ENCODE measurements at places on chromosomes 12 and 14.

DNA sequence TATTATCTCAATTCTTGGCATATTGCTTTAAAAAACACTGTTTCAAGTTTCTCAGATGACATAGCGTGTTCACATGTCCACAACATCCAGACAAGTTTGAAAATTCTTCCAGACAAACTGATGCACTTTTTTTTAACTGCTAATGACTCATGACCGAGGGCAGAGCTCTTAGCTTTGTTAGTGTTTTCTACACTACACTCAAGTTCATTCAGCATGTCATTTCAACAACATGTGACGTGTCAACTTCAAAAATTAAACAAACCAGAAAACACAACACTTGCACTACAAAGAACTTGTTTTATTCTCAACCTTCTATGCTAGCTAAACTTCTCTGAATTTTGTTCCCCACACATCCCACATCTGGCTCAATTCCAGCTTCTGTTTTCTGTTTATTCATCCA lies 1186.3 kb upstream of the FLRT2 start:
- DNase-seq: no peak

DNA sequence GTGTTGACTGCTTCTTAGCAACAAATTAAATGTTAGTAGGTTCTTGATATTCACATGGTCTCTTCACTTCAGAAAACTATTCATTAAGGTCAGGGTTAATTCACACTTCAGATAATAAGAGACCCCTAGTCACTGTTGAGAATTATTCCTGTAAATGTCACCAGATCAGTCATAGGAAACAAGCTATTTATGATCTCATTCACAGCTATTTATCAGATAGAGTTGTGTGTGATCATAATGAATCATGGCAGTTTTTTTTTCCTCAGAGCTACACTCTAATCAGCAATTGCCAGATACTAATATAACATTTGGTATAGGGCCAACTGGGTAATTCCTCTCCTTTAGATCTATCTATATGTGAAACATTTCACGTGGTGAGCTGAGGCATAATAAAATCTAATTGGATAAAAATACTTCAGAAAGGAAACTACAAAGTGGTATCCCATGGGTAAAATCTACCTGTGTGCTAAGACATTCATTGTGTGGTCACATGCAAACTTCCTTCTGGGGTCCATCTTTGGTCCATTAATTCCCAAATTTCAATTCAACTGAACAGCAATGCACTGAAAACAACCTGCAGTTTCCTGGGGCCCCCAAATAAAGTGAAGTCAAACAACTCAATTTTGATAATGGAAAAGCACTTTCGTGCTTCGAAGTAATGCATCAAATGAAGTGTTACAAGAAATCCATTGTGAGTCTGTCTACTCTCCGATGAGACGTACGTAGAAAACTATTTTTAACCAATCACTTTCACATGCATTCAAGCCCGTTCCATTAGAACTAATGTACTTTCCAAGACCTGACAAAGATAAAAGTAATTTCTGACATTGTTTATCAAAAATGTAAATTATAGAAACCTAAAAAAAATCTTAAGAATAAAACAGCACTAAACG lies 197.0 kb downstream of the ACSS3 start:
- DNase-seq: no peak

DNA sequence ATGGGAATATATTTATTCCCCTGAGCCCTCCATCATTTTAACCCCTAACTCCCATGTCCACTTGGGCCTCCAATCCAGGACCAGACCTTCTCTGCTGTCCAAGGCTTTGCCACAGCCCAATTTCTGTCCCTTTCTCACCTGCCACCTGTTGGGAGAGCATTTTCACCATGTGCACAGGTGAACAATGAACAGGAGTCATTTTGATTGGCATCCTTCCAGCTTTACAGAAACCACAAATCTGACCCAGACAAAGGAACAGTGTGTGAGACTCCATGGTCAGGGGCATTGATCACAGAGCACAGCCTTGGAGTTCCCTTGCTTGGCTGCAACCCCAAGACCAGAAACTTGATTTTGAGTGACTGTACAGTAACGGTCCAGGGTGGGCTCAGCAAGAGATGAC lies 91.9 kb downstream of the CRACR2A start:
- DNase-seq: no peak

DNA sequence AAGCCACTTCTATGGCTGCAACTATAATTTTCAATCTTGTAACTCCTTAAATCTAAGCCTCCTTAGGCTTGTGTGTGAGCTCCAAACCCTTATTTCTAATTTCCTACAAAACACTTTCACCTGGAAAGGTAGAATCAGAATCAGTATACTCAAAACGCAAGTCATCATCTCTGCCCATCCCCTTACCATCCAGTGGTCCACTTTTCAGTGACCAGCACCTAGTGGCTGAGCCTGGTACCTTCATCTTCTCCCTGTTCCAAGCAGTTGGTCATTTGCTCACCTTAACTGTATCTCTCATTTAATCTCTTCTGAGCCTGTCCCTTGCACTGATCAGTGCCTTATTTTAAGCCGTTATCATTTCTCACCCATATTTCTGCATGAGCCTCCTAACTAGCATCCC lies 107.9 kb downstream of the PPM1H start:
- no peak for DNase-seq

GRCh38 chr14:98200601-98201000 lies 1071.4 kb downstream of the BCL11B start:
- no peak for DNase-seq

GRCh38 chr12:15846887-15847286 lies 35.3 kb upstream of the STRAP start:
- no peak for DNase-seq

DNA sequence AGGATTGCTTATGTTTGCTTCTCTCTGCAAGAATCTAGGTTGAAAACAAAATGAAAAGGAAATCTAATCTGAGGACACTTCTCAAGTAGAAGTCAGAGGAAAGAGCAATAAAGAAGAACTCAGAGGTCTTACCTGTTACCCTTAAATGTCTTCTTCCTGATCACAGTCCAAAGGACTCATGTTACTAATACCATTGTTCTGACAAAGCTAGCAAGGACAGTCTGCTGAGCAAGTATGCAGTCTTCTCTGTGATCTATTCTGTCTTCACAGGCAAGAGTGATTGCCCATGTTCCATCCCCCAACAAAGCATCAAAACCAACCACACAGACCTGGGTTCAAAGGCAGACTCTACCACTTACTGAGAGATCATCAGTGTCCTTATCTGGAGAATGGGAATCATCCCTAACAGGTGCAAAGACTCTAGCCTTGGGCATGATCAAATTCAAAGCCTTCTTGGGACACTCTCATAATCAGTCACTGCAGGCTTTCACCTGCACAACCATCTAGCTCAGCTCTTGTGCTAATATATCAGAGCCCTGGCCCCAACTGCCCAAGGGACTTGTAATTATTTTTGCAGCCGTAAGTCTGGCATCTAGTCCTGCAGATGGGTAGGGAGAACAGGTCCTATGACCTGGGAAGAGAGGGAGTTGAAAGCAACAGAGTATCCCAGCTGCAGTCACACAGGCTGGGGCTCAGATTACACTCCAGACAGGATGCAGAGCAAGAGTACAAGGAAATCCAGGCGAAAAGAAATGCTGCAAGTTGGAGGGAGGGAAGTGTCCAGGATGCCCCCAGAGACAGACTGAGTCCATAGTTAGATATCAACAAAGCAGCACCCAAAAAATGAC lies 97.9 kb upstream of the NUDT4 start:
- no peak for DNase-seq

- DNase-seq: no peak
Measured at GRCh38 chr12:47234576-47235141, 154.9 kb upstream of the AMIGO2 start.

DNA sequence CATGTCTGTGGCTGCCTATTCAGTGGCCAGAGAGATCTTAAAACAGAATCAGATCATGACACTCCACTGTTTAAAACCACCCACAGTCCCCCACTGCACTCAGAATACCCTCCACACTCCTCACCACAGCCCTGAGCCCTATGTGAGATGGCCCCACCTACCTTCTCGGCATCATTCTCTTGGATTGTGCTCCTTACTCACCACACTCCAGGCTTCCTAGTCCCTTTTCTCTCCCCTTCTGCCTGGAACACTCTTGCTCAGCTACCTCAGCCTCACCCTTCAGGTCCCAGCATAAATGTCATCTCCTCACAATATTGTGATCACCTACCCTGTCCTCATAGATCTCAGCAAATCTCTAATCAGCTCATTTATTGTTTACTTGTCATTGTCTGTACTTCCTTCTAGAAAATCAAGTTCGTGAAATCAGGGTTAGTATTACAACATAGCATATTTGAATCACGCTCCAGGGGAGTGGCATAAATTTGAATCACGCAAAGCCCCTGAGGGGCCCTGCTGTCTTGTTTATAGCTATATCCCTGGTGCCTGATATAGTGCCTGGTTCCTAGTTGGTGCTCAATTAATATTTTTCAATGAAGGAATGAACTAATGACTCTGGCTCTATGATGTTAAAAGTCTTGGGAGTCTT lies 42.8 kb downstream of the SLC35F4 start:
- no peak for DNase-seq

GRCh38 chr14:67764496-67764895 lies 51.9 kb downstream of the ZFYVE26 start:
- DNase-seq: no peak

- no peak for DNase-seq
Measured at GRCh38 chr14:22400655-22401259, 188.3 kb downstream of the DAD1 start.

GRCh38 chr12:97948591-97948990 lies 486.0 kb downstream of the RMST start:
- no peak for DNase-seq

DNA sequence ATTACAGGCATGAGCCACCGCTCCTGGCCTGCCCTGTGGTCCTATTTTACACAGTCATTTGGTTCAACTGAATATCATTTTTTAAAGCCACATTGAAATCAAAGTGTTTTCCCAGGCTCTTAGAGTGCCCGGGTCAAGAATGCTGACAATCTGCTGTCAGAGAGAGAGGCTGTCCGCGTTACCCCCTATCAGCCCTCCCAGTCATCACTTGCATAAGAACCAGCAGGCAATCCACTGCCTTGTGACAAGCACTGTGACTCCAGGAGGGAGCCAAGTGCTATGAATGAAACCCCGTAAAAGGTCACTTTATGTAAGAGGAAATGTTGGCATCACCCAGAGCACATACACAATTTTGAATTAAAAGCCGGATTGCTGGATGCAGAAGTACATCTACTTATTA lies 13.5 kb downstream of the PHLDA1 start:
- DNase-seq: no peak

DNA sequence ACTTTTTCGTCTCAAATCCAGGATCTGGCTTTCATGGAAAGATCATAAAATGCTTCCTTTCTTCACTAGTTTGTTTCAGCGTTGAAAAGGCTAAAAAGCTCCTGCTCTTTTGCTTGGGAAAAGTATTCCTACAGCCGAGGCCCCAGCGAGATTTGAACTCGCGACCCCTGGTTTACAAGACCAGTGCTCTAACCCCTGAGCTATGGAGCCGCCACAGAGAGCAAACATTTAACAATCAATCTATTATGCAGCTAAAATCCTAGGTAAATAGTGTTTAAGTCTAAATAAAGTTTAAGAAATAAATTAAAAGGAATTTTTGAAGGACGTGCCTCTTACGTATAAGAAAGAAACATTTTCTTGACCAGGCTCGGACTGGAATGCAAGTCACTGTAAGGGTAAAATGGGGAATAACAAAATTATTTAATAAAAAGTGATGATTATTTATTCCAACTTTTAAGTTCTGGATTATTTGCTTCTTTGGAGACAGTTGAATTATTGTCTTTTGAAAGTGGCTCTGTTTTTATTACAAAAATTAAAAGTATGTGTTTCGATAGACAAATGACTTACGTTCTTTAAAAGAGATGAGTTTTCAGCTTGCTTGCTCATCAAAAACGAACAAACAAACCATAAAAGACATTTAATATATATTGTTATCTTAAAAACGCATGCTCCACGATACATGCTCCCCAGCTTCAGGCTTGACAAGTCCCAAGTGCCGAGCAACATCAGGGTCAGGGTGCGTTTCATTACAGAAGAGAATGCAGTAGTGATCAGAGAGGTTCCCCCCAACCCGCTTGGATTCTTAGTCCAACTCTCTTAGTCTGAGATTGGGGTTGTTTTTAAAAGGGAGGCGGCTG lies 10.2 kb downstream of the OR6S1 start:
- DNase-seq: peak; percentile 76

DNA sequence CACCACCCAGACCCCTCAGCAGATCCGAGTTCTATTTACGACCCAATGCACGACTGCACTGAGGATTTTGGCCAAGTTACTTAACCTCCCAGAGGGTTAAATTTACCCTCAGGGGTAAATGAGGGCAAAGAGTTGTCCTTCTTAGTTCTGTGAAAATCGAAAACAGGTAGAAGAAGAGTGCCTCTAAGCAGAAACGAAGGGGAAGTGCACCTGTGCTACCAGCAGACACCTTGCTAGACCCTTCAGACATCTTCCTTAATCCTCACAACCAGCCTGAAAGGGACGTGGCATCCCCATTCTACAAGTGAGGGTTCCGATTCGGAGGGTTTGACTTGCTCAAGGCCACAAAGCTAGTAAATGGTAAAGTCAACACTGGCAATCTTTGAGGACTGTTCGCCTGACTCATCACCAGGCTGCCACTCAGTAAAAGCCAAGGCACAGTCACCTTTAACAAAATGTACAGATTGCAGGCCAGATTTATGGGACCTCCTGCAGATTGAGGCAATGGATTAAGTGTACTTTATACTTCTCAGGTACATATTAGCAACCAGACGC lies 1.6 kb downstream of the GSG1 start:
- DNase-seq: peak; percentile 41

GRCh38 chr12:68406134-68406576 lies 74.0 kb upstream of the MDM1 start:
- no peak for DNase-seq

DNA sequence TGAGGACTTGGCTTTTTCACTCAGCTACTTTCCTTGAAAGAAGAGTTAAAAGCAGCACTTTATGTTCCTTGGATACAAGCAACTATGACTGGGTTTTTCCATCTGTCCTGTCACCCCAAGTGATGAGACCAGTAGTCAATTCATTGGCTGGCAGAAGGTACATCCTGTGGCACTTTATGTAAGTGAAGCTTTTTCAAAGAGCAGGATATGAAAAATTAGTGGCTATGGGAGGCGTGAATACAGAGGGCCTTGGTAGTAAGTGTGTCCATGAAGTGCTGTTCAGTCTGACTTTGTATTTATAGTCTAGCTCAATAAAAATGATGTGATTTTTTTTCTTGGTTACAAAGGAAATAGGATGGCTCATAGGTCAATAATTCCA lies 68.8 kb downstream of the DRAM1 start:
- no peak for DNase-seq

GRCh38 chr14:82837611-82838140 lies 1304.0 kb upstream of the SEL1L start:
- no peak for DNase-seq

- DNase-seq: no peak
Measured at GRCh38 chr12:92444763-92445162, 258.0 kb upstream of the PLEKHG7 start.

DNA sequence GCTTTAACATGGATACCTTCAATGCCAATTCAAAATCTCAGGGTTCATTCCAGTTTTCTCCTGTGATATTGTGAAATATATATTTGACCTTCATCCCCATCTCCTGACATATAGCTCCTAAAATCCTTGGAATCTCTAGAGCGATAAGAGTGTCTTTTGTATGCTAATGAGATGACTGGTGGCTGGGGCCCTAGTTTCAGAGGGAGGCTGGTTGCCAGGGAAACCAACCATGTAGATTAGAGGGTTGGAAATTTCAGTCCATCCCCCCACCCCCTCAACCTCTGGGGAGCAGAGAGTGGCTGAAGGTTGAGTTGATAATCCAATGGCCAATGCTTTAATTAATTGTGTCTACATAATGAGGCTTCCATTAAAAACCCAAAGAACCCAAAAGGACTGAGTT lies 59.4 kb downstream of the SDR9C7 start:
- no peak for DNase-seq
